BE2C (cell line): ENCODE measurements at places on chromosomes 2 and 18.
A peak's percentile ranks its signal among the peaks of the same experiment; 100 is the strongest.

- peak; percentile 60 for DNase-seq
Observed at GRCh38 chr2:210224941-210225672, at the start of gene ACADL. Gene ACADL, minus strand, starts transcription at chr2:210225447. Its CDS starts 184 bp downstream, at chr2:210225263.

GRCh38 chr2:201633661-201634249 lies 9.5 kb downstream of the TMEM237 start:
- DNase-seq: peak; percentile 59

DNA sequence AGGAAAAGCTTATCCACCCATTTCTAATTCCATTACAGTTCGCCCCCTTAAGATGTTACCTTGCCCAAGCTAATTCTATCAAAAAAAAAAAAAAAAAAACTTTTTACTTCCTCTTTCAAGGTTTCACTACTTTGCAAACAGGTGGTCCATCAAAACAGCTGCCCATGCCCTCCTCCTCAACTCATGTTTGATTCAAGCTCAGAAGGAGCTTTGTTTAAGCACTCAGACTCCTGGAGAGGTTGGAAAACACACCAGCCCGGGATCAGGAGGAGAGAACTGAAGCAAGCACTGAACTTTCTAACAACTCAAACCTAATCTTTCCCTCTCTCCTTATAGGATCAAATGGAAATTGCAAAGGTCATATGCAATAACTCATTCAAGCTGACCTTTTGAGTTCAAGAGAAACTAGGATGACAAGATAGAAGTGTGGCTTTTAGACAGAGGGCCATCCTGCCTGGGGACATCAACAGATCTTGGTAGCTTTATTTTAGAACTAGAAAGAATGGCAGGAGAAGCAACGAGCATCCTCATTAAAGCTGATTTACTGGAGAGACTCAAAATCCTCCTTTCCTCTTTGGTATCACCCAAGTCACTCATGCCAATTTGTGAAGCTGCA lies 28.3 kb upstream of the FZD7 start:
- no peak for DNase-seq

GRCh38 chr2:46299365-46300263 lies 2.4 kb downstream of the EPAS1 start:
- DNase-seq: peak; percentile 47

GRCh38 chr18:23526501-23527063 lies 23.3 kb downstream of the RMC1 start:
- no peak for DNase-seq

DNA sequence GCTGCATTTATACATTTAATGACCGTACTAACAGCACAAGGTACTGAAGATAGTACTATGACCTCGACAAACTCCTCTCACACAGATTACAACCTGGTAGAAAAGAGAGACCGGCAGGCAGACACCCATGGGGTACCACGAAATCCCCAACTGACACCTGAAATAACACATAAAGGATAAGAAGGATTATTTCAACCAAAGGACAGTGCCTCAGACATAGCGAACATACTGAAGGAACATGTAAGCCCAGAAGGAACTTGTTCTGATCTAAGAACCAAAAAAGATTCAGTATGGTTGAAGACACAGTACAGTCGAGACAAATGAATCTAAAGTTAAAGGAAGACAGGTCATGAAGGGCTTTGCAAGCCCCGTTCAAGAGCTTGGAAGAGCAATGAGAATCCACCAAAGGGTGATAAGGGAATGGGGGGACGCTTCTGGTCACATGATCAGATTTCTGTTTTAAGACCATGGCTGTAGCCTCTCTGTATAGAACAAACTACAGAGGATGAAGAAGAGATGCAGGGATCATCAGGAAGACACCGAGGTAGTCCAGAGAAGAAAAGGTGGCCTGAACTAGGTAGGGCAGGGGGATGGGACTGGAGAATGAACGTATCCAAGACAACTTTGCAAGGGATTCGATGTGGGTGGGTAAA lies 902 bp downstream of the MCFD2 start:
- no peak for DNase-seq

- no peak for DNase-seq
Observed at GRCh38 chr2:54419388-54419787, 36.7 kb upstream of the SPTBN1 start.

GRCh38 chr2:161241894-161242293 lies 66.3 kb upstream of the PSMD14 start:
- no peak for DNase-seq

- no peak for DNase-seq
Observed at GRCh38 chr2:45912109-45912508, 260.6 kb downstream of the PRKCE start.

- no peak for DNase-seq
Observed at GRCh38 chr2:118224895-118225311, 136.6 kb downstream of the INSIG2 start.

GRCh38 chr2:207505728-207506127 lies 24.0 kb upstream of the CREB1 start:
- no peak for DNase-seq

DNA sequence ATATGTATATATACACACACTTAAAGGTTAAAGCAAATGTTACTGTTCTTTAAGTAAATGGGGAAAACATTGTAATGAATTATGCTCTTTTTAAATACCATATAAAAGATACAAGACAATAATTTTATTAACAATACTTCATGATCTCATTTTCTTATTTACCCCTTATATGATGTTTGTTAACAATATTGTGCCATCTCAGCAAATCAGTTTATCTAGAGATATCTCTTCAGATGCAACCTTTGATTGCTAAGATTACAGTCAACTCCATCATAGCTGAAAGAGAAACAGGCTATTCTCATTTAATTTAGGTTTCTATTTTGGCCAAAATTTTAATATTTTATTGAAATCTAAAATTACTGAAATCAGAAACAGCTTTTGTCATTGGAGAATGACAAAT lies 197.9 kb downstream of the CALCRL start:
- no peak for DNase-seq

GRCh38 chr2:203586206-203586605 lies 51.1 kb upstream of the RAPH1 start:
- DNase-seq: no peak

GRCh38 chr2:163132850-163133249 lies 294.3 kb upstream of the KCNH7 start:
- DNase-seq: no peak

GRCh38 chr2:9543557-9543956 lies 12.1 kb downstream of the ADAM17 start:
- DNase-seq: no peak

- no peak for DNase-seq
Observed at GRCh38 chr18:22167471-22168241, 1.7 kb upstream of the GATA6 start.

- no peak for DNase-seq
Observed at GRCh38 chr2:127619203-127619590, 26.8 kb upstream of the GPR17 start.

DNA sequence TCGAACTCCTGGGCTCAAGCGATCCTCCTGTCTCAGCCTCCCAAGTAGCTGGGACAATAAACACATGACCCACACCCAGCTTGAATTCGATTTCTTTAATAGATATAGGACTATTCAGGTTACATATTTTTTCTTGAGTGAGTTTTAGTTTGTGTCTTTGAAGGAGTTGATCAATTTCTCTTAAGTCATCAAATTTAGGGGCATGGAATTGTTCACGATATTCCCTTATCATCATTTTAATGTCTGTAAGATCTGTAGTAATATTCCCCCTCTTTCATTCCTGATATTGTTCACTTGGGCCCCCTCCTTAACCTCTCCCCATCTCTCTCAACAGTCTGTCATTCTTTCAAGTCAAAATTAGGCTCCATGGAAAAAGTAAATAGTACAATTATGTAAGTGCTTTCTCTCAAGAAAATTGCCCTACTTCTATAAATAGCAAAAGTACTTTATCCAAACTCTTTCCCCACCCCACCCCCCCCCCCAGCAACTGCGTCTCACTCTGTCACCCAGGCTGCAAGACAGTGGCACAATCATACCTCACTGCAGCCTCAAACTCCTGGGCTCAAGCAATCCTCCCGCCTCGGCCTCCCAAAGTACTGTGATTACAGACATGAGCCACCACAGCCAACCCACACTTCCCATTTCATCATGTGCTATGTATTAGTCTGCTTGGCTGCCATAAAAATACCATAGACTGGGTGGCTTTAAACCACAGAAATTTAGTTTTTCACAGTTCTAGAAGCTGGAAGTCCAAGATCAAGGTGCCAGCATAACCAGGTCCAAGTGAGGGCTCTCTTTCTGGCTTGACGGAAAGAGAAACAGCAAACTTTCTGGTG lies 20.1 kb downstream of the WDR33 start:
- no peak for DNase-seq

DNA sequence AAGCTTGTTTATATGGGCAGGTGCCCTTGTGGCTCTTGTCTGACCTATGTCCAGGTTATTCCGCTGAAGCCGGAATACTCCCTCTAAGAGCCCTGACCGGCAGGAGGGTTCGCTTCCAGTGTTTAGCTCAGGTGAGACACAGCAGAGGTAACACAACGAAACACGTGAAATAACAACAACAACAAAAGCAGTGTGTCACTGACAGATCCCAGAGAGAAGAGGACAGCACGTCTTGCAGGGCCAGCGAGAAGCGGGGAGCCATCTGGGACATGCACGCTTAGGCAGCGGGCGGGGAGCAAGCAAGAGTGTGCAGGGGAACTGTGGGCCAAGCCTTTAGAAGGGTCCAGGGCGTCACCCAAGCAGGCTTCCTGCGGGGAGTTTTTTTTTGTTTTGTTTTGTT lies 17.1 kb upstream of the ZDBF2 start:
- DNase-seq: no peak

- no peak for DNase-seq
Observed at GRCh38 chr2:207531032-207531952, 1.5 kb downstream of the CREB1 start.

DNA sequence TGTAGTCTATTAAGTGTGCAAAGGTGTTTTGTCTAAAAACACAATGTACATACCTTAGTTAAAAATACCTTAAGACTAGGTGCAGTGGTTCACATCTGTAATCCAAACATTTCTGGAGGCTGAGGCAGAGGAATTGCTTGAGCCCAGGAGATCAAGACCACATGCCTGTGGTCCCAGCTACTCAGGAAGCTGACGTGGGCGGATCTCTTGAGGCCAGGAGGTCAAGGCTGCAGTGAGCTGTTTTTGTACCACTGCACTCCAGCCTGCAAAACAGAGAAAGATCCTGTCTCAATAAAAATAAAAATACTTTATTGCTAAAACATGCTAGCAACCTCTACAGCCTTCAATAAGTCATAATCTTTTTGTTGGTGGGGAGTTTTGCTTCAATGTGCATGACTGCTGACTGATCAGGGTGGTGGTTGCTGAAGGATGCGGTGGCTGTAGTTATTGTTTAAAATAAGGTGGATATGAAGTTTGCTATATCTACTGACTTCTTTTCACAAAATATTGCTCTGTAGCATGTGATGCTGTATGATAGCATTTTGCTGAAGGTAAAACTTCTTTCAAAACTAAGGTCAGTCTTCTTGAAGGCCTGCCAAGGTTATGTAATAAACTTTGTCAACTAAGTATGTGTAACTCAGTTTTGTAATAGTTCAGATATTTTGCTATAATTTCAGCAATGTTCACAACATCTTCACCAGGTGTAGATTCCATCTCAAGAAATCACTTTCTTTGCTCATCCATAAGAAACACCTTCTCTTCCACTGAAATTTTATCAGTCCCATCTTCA lies 1238.0 kb upstream of the NRXN1 start:
- DNase-seq: no peak

GRCh38 chr18:59839246-59839645 lies 60.5 kb upstream of the PMAIP1 start:
- no peak for DNase-seq

DNA sequence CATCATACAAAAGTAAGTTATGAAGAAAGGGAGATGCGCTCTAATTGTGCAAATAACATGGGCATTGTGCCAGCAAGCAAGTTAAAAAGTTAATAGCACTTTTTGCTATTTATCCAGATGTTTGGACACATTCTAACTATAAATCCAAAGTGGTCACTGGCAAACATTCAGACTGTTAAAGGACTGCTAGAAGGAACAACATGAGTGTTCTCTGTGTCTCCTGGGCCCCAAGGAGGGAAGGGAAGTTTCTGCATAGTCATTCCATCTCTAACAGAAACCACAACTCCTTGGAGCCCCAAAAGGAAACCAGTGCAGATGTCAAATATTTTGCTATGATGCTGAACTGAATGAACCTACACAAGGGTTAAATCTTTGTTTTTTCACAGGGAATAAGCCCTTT lies 213.3 kb upstream of the HNRNPA3 start:
- no peak for DNase-seq

- DNase-seq: no peak
Observed at GRCh38 chr18:5461041-5461440, 82.8 kb downstream of the EPB41L3 start.

DNA sequence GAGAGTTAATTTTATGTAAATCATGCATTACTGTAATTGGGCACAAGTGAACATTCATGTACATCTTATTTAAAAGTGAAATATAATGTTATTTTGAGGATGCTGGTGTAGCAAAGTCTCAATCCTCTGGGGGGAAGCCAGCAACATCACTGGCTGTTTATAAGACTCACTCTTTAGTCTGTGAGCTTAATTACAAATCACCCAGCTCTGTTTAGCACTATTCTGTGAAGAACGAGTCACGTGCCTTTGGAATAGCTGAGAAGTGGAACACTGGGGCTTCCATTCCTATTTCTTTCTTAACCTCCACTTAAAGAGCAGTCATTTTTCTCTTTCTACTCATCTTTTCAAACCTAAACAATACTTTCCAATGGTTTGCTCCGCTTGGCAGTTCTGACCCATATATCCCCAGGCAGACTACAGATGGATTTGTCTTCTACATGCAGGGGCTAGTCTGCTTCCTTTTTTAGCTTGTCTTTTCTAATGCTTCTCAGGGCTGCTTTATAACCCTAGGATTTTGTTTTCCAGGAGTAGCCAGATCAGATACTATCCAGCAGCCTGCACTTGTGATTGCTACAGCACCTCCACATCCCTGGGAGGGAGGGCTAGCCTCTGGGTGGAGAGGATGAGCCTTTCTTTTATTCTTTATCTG lies 95.3 kb upstream of the CAVIN2 start:
- peak; percentile 16 for DNase-seq

DNA sequence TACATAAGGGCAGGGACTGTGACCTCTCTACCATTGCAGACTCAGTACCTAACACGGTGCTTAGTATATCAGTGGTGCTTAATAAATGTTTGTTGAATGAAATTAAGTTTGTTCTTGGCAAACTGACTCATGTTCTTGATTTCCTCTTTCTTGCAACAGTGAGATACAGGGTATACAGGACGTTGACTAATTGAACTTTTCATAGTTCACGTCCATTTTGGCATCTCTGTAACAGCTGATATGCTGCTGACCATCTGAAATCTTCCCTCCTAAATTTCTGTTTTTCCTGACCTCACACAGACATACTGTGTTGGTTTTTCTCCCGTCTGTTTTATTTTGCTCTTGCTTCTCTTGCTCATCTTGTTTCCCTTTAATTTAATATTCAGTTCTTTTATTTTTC lies 44.2 kb downstream of the LHCGR start:
- DNase-seq: no peak
